KBM-7 (cell line): ENCODE measurements at places on chromosomes 6 and 20.

DNA sequence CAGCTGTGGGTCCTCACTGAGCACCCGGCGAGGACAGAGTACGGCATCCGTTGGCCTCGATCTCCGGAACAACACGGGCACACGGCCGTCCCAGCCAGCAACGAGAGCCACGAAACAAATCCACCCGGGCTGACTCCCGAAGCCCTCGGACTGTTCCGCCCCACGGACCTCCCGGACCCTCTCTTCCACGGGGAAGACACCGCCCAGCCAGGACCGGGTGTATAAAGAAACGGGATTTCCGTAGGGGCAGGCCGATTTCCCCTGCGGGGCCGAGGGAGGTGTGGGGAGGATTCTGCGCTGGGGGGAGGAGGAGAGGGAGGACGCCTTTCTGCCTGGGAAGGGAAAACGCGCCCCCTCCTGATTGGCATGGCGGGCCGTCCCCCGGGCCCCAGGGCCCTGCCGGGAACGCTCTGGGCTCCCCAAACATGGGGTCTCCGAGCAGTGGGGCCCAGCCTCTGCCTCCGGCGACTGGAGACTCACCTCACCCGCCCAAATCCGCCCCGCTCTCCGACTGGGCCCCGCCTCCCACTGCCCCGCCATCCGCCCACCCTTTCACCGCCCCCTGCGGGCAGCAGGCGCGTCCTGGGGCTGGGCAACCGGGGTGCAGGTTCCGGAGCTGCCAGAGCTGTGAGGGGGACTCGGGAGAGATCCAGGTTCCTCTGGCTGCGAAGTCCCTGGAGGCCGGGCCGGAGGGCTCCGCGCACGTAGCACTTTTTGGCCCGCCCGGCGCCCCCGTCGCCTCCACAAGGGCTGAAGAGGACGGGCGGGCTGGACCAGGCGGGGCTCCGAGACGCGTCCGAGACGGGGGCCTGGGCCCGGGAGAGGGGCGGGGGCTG is 679 bp upstream of the PPDPF start:
- DNase-seq = peak; percentile 66

- DNase-seq = peak; percentile 37
Measured at GRCh38 chr6:42448391-42448790, 3.3 kb downstream of the TRERF1 start.

DNA sequence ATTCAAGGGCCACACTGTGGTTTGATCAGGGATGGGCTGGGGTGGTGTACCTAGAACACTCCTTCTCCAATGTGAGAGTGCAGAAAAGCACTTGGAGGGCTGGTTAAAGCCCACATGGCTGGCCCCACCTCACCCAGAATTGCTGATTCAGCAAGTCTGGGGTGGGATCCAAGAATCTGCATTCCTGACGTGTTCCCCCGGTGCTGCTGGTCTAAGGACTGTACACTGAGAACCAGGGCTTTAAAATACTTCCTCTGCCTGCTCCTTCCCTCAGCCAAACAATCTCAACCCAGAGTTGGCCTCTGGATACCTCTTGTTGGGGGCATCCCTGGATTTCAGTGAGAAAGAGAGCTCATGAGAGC is 13.4 kb upstream of the OCSTAMP start:
- DNase-seq = no peak

DNA sequence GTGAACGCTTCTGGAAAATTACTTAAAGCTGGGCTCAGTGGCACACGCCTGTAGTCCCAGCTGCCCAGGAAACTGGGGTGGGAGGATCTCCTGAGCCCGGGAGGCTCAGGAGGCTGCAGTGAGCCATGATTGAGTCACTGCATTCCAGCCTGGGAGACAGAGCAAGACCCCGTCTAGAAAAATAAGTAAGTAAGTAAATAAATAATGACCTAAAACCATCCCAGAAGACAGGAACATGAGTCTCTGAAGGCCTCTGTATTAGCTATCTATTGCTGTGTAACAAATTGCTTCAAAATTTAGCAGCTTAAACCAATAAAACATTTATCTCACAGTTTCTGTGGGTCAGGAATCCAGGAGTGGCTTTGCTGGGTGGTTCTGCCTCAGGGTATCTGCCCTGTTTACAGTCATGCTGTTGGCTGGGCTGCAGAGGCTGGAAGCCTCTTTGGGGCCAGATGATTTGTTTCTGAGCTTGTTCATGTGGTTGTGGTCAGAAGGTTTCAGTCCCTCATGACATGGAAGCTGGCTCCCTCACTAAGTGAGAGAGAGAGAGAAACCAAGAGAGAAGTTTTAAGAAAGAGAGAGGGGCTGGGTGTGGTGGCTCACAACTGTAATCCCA is 48.4 kb upstream of the NCOA3 start:
- peak; percentile 40 for DNase-seq

- DNase-seq = no peak
Measured at GRCh38 chr6:150231525-150231850, 88.6 kb downstream of the PPP1R14C start.

- DNase-seq = peak; percentile 23
Measured at GRCh38 chr20:408843-409696, 971 bp downstream of the RBCK1 start.

GRCh38 chr20:58447511-58448391 is 58.7 kb downstream of the VAPB start:
- peak; percentile 58 for DNase-seq

GRCh38 chr20:48556956-48557355 is 270.8 kb downstream of the PREX1 start:
- no peak for DNase-seq

GRCh38 chr20:22758815-22759214 is 174.4 kb upstream of the FOXA2 start:
- no peak for DNase-seq

DNA sequence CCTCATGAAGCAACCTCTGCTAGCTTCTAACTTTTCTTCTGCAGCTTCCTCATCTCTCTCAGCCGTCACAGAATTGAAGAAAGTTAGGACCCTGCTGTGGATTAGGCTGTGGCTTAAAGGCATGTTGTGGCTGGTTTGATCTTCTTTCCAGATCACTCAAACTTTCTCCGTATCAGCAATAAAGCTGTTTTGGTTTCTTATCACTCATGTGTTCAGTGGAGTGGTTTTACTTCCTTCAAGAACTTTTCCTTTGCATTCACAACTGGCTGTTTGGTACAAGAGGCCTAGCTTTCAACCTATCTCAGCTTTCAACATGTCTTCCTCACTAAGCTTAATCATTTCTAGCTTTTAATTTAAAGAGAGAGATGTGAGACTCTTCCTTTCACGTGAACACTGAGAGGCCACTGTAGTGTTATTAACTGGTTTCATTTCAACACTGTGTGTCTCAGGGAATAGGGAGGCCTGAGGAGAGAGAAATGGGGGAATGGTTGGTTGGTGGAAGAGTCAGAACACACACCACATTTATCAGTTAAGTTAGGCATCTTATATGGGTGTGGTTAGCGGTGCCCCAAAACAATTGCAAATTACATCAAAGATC is 17.2 kb downstream of the ZSCAN23 start:
- DNase-seq = peak; percentile 82

DNA sequence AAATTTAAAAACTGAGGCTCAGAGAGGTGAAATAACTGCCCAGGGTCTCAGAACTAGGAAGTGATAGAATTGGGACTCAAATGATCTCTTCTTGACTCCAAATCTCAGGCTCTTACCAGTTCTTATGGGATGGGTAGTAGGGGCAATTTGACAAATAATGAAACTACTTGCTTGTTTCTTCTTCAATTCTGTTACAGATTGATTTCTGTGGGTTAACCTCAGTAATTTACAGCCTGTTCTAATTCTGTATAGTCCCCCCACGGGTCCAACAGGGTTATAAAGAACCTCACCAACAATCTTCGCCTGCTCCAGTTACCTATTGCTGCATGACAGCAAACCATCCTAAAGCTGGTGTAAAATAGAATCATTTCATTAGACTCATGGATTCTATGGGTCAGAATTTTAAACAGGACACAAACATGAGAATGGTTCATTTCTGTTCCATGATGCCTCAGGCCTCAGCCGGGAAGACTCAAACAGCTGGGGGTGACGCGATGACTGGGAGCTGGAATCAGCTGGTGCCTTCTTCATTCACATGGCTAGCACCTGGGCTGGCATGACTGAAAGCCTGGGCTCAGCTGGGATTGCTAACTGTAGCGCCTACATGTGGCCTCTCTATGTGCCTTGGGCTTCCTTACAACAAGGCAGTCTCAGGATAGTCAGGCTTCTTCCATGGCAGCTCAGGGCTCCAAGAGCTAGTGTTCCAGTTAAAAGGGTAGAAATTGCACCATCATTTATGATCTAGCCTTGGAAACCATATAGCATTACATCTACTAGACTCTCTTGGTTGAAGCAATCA is 6.6 kb upstream of the WFDC2 start:
- no peak for DNase-seq

GRCh38 chr6:110137924-110138887 is 41.3 kb downstream of the WASF1 start:
- DNase-seq = no peak

DNA sequence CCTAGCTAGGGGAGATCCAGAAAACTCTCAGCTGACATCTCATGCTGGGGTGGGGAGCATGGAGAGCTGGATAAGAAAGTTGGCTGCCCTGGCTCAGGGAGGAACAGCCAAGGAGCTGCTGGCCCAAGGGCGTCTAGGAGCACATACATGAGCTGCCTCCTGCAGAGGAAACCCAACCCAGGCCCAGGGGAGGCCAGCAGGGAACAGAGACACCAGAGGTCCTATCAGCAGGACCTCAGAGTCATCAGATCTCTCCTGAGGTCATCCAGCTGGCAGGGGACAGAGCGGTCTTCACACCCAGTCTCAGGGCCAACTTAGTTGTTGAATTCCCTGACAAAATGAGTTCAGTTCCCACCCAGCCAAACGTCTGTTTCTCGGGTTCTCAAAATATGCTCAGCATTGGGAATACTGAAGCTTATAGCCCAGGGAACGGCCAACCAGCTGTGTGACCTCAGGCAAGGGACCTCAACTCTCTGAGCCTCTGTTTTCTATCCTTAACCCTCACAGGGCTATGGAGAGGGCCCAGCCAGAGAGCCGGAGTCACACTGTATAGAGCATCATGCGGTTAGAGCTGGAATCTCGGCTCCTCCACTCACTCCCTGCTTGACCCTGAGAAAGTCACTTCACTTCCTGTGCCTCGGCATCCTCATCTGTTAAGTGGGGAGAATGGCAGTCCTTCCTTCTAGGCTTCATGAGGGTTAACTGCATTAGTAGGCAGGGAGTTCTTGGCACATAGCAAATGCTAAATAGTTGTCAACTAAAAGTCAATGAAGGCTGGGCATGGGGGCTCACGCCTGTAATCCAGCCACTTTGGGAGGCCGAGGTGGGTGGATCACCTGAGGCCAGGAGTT is 13.8 kb downstream of the ADA start:
- DNase-seq = no peak

- no peak for DNase-seq
Measured at GRCh38 chr20:48066246-48066645, 281.0 kb upstream of the SULF2 start.

- no peak for DNase-seq
Measured at GRCh38 chr6:47456536-47456975, 21.0 kb upstream of the CD2AP start.

DNA sequence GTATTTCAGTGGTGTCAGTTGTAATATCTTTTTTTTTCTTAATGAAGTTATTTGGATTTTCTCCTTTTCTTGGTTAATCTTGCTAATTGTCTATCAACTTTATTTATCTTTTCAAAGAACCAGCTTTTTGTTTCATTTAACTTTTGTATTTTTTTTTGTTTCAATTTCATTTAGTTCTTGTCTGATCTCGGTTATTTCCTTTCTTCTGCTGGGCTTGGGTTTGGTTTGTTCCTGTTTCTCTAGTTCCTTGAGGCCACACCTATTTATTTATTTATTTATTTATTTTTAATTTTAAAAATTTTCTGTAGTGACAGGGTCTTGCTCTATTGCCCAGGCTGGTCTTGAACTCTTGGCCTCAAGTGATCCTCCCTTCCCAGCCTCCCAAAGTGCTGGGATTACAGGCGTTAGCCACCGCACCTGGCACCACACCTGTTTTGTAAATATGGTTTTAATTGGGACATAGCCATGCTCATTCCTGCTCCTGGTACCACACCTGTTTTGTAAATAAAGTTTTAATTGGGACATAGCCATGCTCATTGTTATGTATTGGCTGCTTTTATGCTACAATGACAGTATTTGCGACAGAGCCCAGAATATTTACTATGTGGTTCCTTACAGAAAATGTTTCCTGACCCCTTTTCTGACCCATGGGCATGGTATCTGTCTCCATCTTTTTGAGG is 22.2 kb downstream of the KDM1B start:
- DNase-seq = no peak

GRCh38 chr20:51424270-51425117 is 118.0 kb downstream of the NFATC2 start:
- no peak for DNase-seq

- no peak for DNase-seq
Measured at GRCh38 chr20:5550733-5551529, 199.3 kb upstream of the SHLD1 start.

- DNase-seq = no peak
Measured at GRCh38 chr6:114068771-114069170, 97.8 kb upstream of the HDAC2 start.

GRCh38 chr20:40631119-40631631 is 57.9 kb downstream of the MAFB start:
- no peak for DNase-seq

DNA sequence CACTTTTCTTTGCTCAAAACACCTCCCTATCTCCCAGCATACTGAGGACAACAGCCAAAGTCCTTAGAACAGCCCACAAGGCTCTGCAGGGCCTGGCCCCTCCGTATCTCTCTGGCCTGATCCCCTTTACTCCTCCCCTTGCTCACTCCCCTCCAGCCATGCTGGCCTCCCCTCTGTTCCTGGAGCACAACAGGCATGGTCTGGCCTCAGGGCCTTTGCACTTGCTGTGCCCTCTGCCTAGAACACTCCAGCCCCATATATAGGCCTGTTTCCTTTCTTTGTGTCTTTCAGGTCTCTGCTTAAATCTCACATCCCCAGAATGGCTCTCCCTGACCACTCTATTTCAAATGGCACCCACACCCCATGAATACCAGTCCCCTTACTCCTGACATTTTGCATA is 62.7 kb downstream of the KCNB1 start:
- no peak for DNase-seq

DNA sequence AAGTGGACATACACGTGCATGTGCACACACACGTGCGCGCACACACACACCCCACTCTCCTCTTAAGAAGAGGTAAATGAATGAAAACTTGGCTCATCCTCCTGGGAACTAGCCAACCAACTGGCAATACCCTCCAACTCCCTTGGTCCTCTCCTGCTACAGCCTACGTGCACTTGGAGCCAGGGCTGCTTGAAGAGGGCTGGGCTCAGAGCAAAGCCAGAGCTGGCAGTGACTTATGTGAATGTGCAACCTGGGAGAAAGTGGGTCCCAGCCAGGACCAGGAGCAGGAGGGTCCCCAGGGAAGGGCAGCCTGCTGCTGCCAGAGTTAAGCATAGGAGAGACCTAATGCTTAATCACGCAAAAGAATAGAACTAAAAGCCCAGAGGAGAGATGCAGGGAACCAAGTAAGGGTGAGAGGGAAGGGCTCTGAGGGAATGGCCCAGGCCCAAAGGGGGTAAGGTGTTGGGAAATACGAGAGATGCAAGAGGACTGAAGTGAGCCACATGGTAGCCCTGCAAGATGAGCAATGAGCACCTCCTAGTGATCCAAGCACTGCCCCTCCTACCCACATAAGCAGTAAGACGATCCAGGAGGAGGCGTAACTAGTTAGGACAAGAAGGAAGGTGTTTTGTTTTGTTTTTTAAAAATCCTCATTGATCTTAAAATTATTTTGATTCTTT is 24.7 kb downstream of the TRAF3IP2 start:
- DNase-seq = no peak
